ENCODE measurements at places on chromosomes 4 and X.

GRCh38 chr4:108651014-108651791 lies 804 bp downstream of the OSTC start:
- no peak for DNase-seq

GRCh38 chr4:97924341-97924958 lies 218.8 kb downstream of the STPG2 start:
- no peak for DNase-seq

DNA sequence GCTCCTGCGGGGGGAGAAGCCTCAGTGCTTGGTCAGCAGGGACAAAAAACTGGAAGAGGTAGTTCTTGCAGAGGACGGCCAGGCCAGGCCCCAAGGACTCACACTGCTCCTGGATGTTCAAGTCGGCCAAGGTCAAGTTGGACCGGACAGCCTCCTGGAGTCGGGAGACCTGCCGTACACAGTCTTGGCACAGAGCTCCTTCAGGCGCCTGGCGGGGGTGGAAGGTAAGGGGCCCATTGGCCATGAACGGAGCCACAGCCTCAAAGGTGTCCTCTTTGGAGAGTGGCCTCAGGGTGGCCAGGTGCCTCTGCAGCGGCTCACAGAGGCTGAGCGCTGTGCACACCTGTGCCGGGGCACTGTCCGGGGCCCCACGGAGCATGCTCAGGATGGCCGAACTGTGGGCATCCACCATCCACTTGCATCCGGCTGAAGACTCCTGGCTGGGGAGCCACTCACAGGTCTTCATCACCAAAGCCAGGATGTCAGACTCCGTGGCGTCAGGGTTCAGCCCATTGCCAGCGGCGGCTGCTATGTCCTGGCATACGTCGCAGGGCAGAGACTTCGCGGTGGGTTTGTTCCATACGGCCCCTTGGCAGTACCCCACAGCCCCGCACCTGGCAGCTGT lies 477 bp downstream of the PSAPL1 start:
- no peak for DNase-seq

- no peak for DNase-seq
Measured at GRCh38 chr4:168129802-168130201, 37.5 kb downstream of the ANXA10 start.

- no peak for DNase-seq
Measured at GRCh38 chr4:168478868-168479267, 1.4 kb downstream of the DDX60L start.

DNA sequence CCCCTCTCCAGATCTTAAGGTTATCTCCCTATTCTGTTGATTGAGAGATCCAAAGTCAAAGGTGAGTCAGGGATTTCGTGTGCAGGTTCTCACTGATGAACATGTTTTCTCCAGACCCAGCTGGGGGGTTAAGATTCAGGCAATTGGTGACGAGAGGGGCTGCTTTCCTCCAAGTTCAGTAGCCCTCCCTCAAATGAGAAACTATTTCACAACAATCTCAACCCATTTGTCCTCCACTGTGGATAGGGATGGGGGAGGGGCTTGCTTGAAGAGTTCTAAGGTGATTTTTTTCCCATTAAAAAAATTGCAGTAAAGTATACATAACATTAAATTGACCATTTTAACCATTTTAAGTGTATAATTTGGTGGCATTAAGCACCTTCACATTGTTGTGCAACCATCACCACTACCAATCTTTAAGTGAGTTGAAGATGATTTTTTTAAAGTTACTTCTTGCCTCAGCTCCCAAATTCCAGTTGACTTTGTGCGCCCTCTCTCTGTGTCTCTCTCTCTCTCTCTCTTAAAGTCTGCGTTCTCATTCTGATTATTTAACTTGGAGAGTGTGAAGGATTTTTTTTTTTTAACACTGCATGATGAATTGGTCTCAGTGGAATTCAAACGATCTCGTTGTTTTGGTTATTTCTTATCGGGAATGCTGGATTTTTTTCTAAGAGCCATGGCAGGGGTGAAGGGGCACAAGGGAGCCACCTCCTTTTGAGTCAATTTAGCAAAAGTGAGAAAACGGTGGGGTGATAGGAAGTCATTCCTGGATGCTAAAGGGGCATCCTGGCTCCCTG lies 175.9 kb downstream of the SHROOM3 start:
- DNase-seq, result no peak

All from renal cortex interstitium (tissue), 15 donors.